ENCODE measurements at places on chromosomes 11 and 22.
A peak's percentile ranks its signal among the peaks of the same experiment; 100 is the strongest.

GRCh38 chr11:122394313-122394712 lies 261.2 kb upstream of the UBASH3B start:
- no peak for DNase-seq
- H3K27me3 ChIP-seq = no peaks in the 10 kb centered on the region
- H3K4me3 ChIP-seq = no peak overlapping the region
- H3K4me1 ChIP-seq = no peaks in the 10 kb centered on the region
- H3K36me3 ChIP-seq = no peaks in the 10 kb centered on the region

DNA sequence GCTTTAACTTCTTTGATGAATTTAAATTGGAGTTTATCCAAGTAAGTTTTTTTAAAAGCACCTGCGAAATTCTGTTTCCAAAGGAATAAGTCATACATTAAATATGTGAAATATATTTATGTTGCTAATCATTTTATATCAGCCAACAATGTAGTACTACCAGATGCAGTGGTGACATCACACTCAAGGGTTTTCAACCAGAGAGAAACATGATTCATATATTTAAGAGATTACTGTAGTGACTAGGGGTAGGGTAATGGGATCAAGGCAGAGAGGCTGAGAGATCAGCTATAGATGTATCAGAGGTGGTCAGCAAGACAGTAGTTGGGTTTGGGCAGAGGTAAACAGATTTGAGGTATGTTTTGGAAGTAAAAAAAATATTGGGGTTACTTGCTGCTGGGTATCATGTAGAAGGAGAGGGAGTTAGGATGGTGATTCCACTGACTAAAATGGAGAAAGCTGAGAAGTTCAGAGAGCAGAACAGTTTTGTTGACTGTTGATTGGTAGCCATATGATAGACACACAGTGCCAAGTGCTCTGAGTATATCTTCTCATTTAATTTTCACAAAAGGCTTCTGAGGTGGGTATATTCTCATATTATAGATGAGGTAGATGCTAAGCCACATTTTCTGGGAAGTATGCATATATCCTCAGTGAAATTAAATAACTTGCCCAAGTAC lies 39.4 kb downstream of the CEP57 start:
- DNase-seq = no peak
- H3K4me3 ChIP-seq = no peak overlapping the region
- peaks cover 4% of the 10 kb centered on the region for H3K36me3 ChIP-seq
- H3K27me3 ChIP-seq = no peaks in the 10 kb centered on the region
- no peak overlapping the region for H3K27ac ChIP-seq

GRCh38 chr22:31739795-31740201 lies 10.1 kb downstream of the PRR14L start:
- H3K4me3 ChIP-seq = no peak overlapping the region
- H3K27ac ChIP-seq = peak overlapping the region; percentile 25
- no peaks in the 10 kb centered on the region for H3K36me3 ChIP-seq
- DNase-seq = no peak

DNA sequence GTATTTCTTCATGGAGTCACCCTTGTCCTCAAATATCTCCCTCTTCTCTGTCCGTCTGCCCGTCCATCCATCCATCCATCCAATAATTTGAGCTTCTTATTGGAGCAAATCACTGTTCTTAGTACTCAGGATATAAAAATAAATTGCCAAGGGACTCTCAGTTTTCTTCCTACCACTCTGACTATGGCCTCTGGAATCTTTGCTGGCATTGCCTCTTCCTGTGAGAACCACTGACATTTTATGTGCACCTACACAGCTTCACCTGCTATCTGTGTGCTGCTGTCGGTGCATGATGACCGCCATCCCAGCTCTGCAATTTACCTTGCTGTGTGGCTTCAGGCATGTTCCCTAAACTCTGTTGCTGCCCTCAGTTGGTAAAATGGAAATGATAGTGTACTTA lies 37.9 kb downstream of the TEAD1 start:
- DNase-seq = no peak
- H3K27me3 ChIP-seq = no peaks in the 10 kb centered on the region
- H3K4me3 ChIP-seq = no peak overlapping the region
- no peak overlapping the region for H3K27ac ChIP-seq

- DNase-seq = no peak
- no peak overlapping the region for H3K27ac ChIP-seq
- no peaks in the 10 kb centered on the region for H3K36me3 ChIP-seq
- no peak overlapping the region for H3K4me3 ChIP-seq
These were observed 25.5 kb downstream of the BID start for GRCh38 chr22:17748555-17749353.

GRCh38 chr11:77438487-77438886 lies 35.4 kb downstream of the PAK1 start:
- no peak overlapping the region for H3K27ac ChIP-seq
- no peaks in the 10 kb centered on the region for H3K36me3 ChIP-seq
- DNase-seq = no peak
- H3K27me3 ChIP-seq = no peaks in the 10 kb centered on the region
- H3K4me3 ChIP-seq = no peak overlapping the region

DNA sequence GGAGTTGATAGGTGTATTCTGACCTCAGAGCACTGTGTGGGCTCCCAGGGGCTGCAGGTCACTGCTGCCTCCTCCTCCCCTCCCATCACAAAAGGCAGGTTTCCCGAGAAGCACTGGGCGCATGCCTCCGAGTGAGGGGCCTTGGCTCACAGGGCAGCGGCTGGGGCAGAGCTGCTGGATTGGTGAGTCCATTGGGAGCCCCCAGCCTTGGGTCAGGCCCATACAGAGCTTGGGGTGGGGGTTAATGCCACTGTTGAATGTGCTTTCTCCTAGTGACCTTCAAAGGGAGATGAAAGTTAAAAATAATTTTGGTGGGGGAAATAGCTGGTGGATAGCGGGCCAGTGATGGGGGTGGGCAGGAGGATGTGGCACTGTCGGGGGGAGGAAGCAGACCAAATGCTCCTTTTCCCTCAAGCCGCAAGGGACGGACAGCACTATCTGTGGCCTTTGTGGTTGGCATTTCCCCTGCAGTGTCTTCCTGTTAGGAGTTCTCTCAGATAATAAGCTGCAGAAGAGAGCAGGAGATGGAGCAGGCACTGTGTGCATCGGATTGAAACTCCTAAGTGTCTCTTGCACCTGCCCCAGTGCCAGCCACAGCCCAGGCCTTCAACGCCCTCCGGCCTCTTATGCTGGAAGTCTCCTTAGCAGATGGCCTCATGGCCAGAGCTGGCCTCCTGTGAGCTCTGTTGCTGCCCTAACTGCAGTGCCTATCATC lies 3.2 kb downstream of the TUBA8 start:
- H3K4me1 ChIP-seq = peaks cover 11% of the 10 kb centered on the region
- H3K27ac ChIP-seq = no peak overlapping the region
- no peak for DNase-seq
- H3K27me3 ChIP-seq = peaks cover 31% of the 10 kb centered on the region
- no peak overlapping the region for H3K4me3 ChIP-seq

GRCh38 chr11:65150509-65151299 lies 16.4 kb upstream of the SYVN1 start:
- H3K27me3 ChIP-seq = no peaks in the 10 kb centered on the region
- H3K4me1 ChIP-seq = peaks cover 16% of the 10 kb centered on the region
- H3K4me3 ChIP-seq = no peak overlapping the region

DNA sequence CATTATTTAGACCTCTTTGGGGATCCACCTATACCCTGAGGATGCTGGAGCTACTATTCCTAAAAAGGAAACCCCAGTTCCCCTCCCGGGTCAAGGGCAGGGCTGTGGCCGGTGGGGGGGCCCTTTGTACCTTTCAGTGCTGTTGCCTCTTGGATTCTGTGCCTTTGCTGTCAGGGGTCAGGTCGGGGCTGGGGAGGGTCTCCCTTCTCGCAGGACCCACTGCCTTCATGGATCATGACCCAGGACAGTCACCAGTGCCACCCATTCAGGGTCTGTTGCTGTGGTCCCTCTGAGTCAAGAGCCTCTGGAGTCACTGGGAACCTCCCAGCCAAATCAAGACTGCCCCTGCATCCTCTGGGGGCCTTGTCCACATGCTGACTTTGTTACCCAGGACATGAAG lies 78.1 kb upstream of the CCND1 start:
- no peak overlapping the region for H3K4me3 ChIP-seq
- H3K4me1 ChIP-seq = no peaks in the 10 kb centered on the region
- H3K36me3 ChIP-seq = no peaks in the 10 kb centered on the region

GRCh38 chr22:29819501-29819900 lies 18.6 kb downstream of the ASCC2 start:
- no peak overlapping the region for H3K27ac ChIP-seq
- no peak for DNase-seq
- H3K4me1 ChIP-seq = peaks cover 39% of the 10 kb centered on the region
- no peaks in the 10 kb centered on the region for H3K27me3 ChIP-seq
- no peak overlapping the region for H3K4me3 ChIP-seq

Data from esophagus squamous epithelium (tissue), 5 donors.